ENCODE measurements at places on chromosomes 11 and 22. TPM values are rescaled to one million over a fixed set of nuclear protein-coding genes. Genes with fewer than 3 reads are reported as not detected.

- peak; percentile 58 for DNase-seq
Observed at GRCh38 chr11:88414981-88415413, 77.5 kb upstream of the CTSC start.

OTOG gene
- not detected for total RNA-seq

KLHL35 gene
- not detected for total RNA-seq

GLYAT gene
- not detected for total RNA-seq

- DNase-seq, result no peak
Observed at GRCh38 chr11:72522186-72522585, 87.9 kb upstream of the CLPB start.

IGSF9B gene
- total RNA-seq, result 13.9 TPM

GRCh38 chr11:80414181-80415165, 973.6 kb upstream of the TENM4 start:
- peak; percentile 83 for DNase-seq

GRCh38 chr11:73236854-73237253, 18.8 kb downstream of the P2RY2 start:
- DNase-seq, result peak; percentile 75

DNA sequence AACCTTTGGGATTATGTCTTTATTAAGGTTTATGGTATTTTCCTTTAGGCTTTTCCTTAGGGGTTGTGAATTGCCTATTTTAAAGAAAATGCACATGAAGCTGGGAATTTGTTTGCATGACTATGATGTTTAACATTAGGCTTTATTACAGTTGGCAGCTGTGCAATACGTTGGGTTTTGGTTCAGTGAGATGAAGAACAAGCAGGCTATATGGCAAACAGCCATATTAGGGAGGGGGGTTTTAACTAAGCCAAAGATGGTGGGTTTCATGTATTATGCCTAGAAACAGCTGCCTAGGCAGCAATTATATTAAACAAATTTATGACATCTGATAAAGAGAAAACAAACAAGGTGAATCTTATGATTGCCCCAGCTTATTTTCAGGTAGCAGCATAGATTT, 880.8 kb downstream of the FAM181B start:
- no peak for DNase-seq

- DNase-seq, result no peak
Observed at GRCh38 chr11:95365348-95365747, 134.3 kb upstream of the SESN3 start.

TYR gene
- total RNA-seq, result not detected

GRCh38 chr11:46012185-46012584, 89.7 kb downstream of the LARGE2 start:
- no peak for DNase-seq

- no peak for DNase-seq
Observed at GRCh38 chr11:22555881-22556280, 69.7 kb downstream of the FANCF start.

GRCh38 chr11:36374726-36375125, 78.6 kb downstream of the PRR5L start:
- no peak for DNase-seq

DNA sequence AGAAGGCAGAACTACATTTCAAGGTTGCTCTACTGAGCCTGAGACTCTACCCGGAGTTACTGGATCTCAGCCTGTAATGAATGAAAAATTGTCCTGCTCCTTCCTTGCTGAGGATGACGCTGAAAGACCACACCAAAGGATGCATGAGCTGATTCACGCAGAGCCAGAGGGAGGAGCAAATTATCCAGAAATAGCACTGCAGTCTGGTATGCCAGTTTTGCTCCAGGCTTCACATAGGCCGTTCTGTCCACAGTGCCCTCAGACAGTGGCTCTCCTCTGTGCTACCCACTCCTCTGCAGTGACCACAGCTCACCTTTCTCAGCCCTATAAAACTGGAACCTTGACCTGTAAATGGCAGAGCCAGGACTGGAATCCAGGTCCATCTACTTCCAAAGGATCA, 79.3 kb upstream of the GALNT18 start:
- DNase-seq, result peak; percentile 60

DNA sequence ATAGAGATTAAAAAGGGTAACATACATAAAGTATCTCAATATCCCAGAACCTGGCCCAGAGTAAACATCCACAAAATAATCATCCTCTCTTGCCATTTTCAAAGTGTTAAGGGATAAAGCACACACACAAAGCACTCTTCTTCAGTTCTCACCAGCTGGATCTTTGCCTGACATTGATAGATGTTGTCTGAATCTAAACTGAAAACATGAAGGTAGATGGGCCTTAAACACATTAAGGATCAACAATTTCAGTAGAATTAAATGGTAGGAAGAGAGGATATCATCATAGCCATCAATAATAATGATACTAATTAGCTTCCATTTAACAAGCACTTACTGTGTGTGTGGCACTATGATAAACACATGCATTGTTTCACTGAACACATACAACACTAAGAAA, 261.1 kb downstream of the OPCML start:
- no peak for DNase-seq

DNA sequence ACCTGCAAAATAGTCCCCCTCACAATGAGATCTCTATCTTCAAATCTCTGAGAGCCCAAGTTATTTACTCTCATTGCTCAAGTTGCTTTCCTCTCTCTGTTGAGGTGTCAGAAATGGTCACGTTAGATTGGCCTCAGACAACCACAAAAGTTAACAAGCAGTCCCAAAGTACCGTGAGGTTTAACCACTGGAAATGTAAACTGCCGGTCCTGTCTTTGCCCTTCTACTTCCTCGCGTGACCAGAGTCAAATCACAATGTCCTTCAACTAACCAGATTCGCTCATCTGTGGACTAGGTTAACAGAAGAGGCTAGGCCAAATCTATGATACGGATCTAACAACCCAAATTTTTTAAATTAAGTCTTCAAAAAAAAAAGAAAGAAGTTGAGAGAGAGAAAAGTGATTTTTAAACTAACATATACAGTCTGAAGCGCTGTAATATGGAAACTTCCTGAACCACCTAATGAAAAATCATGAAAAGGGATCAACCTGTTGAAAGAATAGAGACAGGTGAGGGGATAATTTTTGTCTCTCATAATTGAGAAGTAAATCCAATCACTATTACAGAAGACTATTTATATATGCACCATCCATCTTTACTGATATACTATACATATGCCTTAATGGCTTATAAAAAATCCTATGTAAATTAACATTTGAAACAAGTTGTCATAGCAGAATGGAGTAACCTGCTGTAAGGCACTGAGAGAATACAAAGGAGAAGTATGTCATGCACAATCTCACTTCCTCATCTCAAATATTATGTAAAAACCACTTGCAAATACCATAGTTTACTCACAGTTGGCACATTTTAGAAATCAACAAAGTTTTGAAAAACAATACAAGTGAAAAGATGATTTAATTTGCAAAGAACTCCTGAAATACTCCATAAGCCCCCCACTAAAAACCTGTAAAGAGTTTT, 3.3 kb upstream of the JAML start:
- DNase-seq, result no peak

LDLRAD3 gene
- 39.2 TPM for total RNA-seq

- DNase-seq, result no peak
Observed at GRCh38 chr22:48607901-48608662, 1219.6 kb downstream of the BRD1 start.

DNA sequence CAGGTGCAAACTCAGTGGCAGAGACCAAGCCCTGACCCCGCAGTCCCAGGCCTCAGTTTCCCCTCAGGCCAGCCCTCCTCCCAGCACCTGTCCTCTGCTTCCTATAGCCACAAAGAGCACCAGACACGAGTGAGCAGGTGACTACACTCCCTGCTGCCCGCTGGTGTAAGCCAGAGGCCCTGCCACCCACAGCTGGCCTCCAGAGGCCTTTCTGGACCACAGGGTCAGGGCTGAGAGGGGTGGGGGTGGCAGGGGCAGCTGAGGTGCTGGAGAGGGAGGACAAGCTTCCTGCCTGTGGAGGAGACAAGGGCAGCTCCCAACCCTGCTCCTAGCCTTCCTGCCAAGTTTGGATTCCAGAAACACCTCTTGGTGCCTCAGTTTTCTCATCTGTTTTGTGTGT, 31.3 kb upstream of the WNT7B start:
- no peak for DNase-seq

SLCO2B1 gene
- total RNA-seq, result not detected

DNA sequence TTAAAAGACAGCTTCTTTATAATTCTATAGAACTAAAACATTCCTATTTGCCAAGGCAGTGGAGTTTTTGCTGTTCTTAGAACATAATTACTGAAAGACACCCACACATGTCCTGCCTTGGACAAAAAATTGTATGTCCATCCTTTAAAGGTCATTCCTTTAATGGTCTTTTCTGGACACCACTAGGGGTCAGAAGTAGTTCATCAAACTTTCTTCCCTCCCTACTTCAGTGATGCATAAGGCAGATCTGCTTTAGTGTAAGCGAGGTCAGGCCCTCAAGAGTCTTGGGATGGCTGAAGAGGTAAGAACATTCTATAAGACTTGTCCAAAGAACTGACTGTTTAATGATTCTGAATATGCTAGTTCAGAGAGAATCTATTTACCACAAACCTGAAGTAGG, 4.3 kb upstream of the OR51V1 start:
- peak; percentile 63 for DNase-seq

- DNase-seq, result no peak
Observed at GRCh38 chr22:46416891-46417580, 81.5 kb downstream of the TRMU start.

DEUP1 gene
- total RNA-seq, result not detected

MPEG1 gene
- not detected for total RNA-seq

DNA sequence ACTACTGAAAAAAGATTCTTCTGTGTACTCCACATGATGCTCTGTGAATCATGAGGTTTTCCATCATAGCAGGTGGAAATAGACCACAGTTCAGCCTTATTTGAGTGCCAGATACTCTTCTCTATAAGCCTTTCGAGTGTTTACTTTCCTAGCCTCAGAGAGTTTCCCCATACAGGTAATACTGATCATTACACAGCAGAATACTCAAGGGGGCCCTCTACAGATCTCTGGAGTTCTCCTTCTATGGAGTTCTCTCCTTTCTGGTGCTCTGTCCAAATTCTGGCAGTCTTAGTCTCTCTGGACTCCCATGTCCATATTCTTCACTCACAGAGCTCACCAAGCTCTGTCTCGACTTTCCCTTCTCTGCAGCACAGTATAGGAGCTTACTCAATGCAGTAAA, 175.7 kb upstream of the CARD18 start:
- peak; percentile 6 for DNase-seq

CHADL gene
- 0.52 TPM for total RNA-seq

GRCh38 chr11:28535677-28536076, 427.5 kb downstream of the METTL15 start:
- DNase-seq, result peak; percentile 37

OR8J3 gene
- total RNA-seq, result not detected

GRCh38 chr11:132802947-132803346, 729.4 kb downstream of the OPCML start:
- no peak for DNase-seq

OR52N2 gene
- not detected for total RNA-seq

CLDN5 gene
- not detected for total RNA-seq

DNA sequence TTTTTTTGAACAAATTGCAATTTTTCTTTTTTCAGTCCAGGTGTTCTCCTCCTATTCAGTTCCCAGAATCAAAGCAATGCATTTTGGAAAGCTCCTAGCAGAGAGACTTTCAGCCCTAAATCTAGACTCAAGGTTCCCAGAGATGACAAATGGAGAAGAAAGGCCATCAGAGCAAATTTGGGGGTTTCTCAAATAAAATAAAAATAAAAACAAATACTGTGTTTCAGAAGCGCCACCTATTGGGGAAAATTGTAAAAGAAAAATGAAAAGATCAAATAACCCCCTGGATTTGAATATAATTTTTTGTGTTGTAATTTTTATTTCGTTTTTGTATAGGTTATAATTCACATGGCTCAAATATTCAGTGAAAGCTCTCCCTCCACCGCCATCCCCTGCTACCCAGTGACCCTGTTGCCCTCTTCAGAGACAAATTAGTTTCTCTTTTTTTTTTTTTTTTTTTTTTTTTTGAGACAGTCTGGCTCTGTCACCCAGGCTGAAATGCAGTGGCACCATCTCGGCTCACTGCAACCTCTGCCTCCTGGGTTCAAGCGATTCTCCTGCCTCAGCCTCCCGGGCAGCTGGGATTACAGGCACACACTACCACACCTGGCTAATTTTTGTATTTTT, 6.2 kb upstream of the UBE4A start:
- peak; percentile 43 for DNase-seq

DCHS1 gene
- 0.19 TPM for total RNA-seq

CLDN25 gene
- not detected for total RNA-seq

CDKN1C gene
- 5.7 TPM for total RNA-seq

DNA sequence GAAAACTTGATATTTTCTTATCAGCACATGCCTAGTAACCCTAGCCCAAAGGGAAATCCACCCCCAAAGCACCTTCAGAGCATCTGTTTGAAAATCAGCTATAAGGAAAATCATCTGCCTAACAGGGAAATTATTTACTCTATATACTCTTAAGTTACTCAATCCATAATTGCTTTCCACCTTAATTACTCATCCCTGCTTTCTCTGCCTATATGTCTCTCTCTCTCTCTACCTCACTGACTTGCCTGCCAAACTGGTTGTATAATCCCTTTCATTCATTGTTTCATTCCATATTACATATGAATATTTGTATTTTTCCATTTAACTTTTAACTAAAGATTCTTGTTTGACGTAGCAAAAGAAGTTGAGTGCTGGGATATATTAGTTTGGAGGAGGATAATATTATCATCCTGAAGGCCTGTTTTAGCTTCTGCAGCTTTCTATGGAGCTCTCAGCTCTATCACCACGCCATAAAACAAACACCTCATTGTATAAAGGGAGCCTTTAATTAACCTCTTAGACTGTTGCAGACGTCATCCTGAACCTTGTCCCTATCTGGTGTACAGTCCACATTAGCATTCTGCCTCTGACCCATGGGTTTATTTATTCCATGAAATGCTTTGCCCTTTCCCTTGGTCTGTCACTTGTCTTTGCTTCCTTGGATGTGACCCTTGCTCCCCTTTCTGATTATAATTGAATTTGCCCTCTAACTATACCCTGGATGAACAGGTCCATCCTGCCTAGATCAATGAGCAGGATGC, 98.9 kb downstream of the INSC start:
- DNase-seq, result no peak

GRCh38 chr11:1834779-1835670, at the start of gene SYT8:
Gene SYT8 (plus strand): TSS chr11:1834990. CDS start chr11:1835106, 116 bp downstream.
- DNase-seq, result peak; percentile 77

Data from MCF 10A (cell line).